GM04504 (cell line): ENCODE measurements at places on chromosomes 7 and 10.

- DNase-seq, result no peak
Measured at GRCh38 chr10:61869041-61869675, 32.3 kb upstream of the ARID5B start.

DNA sequence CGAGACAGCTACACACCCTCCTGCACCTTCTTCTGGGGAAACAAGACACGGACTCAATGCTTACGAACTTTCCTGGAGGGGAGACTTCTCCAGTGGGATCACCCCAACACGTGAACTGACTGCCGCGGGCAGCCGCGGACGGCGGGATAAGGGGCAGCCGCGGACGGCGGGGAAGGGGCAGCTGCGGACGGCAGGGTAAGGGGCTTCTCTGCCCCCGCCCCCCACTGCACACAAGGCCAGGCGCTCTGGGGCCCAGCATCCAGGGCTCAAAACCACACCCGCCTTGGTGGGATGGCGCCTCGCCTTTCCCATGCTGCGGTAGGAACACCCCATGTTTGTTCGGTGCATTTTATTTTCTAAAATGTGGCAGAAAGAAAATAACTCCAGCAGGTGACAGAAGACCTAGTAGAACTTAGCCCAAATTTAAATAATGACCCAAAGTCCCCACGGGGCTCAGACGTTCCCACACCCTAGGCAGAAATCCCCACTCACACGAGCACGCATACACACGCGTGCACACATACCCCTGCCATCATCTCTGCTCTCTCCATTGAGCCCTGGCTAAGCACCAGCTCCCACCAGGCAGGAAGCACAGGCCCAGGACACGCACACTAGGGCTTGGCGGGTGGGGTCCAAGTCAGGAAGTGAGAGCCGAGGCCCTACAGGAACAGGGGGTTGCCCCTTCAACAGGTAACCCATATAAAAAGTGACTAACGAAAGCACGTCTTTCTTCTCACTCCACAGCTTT, 26.6 kb upstream of the GPR146 start:
- no peak for DNase-seq

GRCh38 chr7:117767951-117768350, 105.3 kb downstream of the CTTNBP2 start:
- DNase-seq, result no peak

- no peak for DNase-seq
Measured at GRCh38 chr7:8387551-8388256, 45.7 kb upstream of the NXPH1 start.

DNA sequence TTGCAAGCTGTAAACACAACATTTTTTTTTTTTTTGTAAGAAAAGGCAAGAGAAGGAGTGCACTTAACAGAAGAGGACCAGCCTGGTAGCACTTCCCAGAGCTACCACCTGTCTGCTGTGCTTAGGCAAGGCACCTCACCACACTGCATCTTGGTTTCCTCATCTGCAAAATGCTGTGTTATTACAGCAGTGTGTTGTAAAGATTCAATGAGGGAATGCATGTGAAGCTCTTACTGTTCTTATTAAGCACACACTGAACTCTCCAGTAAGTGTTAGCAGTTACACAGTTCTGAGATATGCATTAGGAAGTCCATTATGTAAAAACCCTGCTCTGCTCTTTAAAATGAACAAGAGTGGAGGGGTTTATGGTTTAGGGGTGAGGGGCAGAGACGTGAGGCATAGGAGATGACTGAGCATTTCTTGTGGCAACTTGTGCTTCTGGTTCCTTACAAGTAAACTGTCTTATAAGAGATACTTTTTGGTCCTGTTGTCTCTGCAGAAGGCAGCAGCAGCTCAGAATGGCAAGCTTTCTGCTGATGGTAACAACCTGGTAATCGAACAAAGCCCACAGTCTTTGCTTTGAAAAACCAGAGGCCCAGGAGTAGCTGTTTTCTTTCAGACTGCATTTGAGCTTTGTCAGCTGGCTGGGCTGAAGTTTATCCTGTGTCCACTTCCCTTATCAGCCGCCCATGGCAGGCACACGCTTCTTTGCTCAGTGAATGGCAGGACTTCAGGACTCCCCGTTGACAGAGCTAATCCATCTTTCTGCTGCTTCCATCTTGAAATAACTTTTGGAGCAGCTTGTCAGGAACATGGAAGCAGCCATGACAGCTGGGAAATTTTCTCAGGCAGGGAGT, 98.8 kb upstream of the BMPER start:
- no peak for DNase-seq

DNA sequence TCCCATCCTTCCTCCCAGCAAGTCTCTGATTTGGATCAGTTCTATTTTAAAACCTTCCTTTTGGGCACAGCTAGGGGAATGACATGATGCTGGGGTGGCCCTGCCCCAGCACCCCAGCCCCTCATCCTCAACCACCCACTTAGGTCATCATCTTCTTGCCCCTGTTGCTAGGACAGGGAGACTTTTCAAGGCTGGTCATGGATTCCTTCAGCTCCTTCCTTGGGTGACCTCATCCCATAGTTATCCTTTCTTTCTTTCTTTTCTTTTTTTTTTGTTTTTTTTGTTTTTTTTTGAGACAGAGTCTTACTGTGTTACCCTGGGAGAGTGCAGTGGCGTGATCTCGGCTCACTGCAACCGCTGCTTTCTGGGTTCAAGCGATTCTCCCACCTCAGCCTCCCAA, 127.2 kb downstream of the WDFY4 start:
- no peak for DNase-seq

- no peak for DNase-seq
Measured at GRCh38 chr7:41879403-41879802, 176.5 kb upstream of the INHBA start.

DNA sequence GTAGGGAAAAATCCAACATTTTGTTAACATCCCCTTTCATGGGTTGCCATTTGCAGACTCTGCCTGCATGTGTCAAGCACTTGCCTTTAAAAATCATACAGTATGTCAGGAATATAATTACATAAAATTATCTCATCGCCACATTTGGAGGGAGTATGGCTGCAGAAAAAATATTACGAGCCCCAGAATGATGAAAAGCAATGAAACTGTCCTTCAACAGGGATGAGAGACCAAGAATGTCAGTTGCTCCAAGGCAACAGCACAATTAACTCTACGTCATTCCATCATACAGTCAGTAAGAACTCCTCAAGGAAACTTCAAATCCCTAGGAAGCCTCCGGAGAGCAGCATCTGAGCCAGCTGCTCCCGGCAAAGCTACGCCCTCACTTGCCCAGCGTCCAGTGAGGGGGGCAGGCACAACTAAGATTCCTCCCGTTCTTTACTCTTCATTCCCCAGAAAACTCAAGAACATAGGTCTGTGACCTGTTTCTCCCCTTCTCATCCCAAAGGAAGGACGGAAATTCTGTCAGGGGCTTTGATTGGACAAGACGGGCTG, 132.9 kb downstream of the ANLN start:
- DNase-seq, result no peak

GRCh38 chr10:132845041-132845551, 59.1 kb upstream of the NKX6-2 start:
- no peak for DNase-seq

DNA sequence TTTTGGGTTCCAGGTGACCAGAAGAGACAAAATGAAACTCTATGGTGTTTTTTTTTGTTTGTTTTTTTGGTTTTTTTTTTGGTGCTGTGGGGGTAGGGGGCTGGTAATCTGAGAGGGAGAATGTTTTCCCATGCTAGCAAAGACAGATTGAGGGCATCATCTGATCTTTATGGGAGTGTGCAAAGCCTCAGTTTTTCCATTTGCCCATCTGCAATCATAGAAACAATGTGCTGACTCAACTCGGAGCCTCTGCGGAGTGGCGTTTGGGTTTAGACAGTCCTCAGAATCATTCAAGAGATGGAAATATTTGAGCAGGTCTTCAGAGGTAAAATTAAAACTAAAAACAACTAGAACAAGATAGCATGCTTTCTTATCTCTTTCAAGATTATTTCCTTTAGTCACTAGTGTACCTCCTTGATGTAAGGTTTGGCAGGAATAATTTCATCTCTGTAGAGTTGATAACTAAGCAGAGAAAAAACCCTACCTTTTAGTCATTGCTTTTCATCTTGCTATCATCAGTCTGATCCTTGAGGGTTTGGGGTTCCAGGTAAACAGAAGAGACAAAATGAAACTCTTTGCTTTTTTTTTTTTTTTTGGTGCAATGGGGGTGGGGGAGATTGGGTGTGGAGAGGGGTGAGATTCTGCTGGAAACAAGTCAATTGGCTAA, 18.0 kb downstream of the CNNM2 start:
- DNase-seq, result no peak

GRCh38 chr7:115749924-115750323, 280.6 kb downstream of the TFEC start:
- DNase-seq, result no peak

DNA sequence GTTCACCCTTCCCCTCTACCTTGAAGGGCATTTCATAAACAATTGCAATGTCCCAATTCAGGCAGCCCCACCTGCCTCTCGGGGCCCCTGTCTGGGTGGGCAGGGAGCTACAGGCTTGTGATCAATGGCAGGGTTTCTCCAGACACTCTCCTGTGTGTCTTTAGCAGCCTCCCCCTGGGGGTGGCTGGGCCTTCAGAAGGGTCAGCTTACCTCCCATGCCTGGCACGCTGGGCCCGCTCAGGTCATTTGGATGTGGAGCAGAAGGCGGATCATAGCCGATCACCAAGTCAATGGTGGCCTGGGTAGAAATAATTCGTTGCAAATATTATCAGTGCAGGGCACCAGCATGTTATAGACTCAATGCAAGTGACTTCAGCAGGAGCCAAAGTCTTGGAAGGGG, 56.3 kb downstream of the MYOF start:
- no peak for DNase-seq

DNA sequence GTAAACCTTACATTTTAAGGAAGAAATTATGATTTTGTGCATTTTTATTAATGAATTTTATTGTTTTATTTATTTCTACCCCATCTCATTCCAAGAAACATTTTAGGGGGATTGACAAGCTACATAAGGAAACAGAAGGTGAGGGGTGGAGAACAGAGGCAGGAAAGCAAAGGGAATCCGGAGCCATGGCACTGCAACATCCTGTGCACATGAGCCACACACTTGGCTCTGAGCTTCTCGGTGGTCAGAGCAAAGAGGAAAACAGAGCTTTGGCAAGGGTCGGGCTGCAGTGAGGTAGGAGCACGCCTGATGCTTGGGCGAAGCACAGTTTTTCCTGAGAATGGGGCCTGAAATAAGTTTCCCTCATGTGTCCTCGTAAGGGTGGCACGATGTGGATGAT, 68.9 kb downstream of the COL13A1 start:
- DNase-seq, result no peak

DNA sequence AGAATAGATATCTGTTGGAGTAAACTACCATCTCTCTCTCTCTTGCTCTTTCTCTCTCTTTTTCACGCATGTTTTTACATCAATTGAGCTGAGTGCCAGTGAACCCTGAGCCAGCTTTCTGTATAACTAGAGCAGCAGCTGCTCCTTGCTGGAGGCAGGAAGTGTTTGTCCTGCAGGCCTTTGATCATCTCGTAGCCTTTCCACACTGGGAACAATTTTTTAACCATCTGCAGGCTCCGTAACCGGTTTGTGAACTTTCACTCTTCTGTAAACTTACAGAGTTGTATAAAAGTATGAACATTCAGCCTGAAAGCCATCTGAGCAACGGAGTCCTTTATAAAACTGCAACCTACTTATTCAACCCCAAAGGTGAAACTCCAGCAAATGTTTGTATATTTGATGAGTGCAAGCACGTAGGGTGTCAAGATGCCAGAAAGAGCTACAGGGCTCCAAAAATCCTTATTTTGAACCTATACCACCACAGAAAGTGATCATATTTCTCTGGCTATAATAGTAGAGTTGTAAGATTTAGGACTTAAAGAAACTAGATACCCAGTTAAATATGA, 162.8 kb upstream of the NFE2L3 start:
- DNase-seq, result no peak
